ENCODE measurements at places on chromosomes 4 and X.

- DNase-seq = no peak
These were observed 4.6 kb downstream of the RNF175 start for GRCh38 chr4:153755186-153755585.

DNA sequence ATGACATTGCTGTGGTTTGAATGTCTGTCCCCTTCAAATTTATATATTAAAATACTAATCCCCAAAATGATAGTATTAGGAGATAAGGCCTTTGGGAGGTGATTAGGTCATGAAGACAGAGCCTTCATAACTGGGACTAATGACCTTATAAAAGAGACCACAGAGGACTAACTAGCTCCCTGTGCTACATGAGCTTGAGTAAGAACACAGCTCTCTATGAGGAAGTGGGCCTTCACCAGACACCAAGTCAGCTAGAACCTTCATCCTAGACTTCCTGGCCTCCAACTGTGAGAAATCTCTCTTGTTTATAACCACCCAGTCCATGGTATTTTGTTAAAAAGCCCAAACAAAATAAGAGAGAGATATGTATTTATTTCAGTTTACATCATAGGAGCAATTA, 242.2 kb upstream of the CTSO start:
- no peak for DNase-seq

DNA sequence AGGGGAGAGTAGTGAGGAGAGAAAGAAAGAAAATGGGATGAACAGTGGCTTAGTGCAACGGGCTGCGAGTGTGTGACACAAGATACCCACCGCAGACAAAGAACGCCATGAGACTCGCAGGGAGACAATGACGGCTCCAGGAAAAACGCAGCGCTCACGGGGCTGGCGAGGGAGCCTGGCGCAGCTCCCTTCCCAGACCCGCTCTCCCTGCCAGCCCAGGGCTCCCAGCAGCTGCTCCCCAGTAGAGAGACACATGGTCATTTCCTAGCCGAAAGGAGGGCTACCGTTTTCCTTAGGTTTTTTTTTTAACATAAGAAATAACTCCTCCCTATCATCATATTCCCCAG, 149.5 kb downstream of the MAML3 start:
- no peak for DNase-seq

GRCh38 chr4:122909683-122910082, 12.7 kb downstream of the NUDT6 start:
- no peak for DNase-seq

DNA sequence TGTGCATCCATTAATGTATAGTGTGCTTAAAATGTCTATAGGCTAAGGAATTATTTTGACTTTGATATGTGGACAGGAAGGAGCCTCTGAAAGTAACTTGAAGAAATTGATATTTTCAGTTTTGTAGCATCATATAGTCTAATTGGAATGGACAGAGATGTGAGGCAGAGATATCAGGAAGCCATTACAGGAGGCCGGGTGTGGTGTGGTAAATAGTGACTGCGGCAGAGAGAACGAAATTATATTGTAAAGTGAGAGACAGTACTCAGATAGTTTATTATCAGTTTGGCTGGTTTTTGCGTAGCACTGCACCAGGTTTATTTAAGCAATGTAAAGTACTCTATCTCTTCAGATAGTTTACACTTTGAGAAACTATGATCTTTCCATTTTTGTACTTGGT, 98.5 kb downstream of the RAP1GDS1 start:
- no peak for DNase-seq

- no peak for DNase-seq
These were observed 98.0 kb downstream of the ATP11C start for GRCh38 chrX:139834879-139835278.

GRCh38 chr4:108052558-108053120, 63.0 kb downstream of the HADH start:
- DNase-seq = no peak

DNA sequence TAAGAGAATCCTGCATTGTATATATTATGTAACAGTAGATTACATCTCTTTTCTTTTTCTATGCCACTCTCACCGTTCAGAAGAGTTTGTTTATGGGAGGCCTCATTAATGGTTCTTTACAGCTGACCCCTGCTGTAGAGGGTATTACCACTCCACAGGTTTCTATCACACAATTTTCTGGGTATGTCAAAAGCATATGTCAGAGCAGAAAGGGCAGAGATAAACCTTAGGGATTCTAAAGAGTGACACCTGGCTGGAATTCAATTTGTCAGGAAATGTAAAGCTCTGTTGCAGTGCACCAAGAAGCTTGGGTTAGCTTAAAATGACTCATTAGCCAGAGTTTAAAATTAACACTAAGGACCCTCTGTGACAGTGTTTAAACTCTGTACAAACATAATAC, 658.7 kb downstream of the PCDH18 start:
- no peak for DNase-seq

GRCh38 chr4:147134536-147135210, 189.0 kb upstream of the TTC29 start:
- DNase-seq = no peak

GRCh38 chr4:148914301-148914700, 472.1 kb upstream of the NR3C2 start:
- DNase-seq = no peak

- DNase-seq = no peak
These were observed 651.2 kb upstream of the GALNT7 start for GRCh38 chr4:172517391-172517790.

- DNase-seq = no peak
These were observed 108.3 kb upstream of the SLC34A2 start for GRCh38 chr4:25547343-25547742.

GRCh38 chr4:85842540-85842939, 367.6 kb downstream of the ARHGAP24 start:
- no peak for DNase-seq

DNA sequence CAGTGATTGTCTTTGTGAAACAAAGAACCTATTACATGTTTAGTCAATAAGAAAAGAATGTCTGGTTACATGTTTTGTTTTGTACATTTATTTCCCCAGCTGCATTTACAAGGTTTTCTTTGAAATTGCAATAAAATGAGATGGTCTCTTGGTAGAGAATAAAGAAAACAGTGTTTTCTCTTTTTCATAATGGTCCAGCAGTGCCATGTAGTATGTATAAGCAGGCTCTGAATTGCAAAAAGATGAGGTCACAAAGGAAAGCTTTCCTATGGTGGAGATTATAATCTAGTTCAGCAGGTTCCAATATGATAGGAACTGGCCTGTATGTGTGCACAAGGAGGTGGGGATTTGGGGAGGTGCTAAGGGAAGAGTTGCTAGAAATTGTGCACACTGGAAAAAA, 1417.3 kb downstream of the STIM2 start:
- DNase-seq = no peak

DNA sequence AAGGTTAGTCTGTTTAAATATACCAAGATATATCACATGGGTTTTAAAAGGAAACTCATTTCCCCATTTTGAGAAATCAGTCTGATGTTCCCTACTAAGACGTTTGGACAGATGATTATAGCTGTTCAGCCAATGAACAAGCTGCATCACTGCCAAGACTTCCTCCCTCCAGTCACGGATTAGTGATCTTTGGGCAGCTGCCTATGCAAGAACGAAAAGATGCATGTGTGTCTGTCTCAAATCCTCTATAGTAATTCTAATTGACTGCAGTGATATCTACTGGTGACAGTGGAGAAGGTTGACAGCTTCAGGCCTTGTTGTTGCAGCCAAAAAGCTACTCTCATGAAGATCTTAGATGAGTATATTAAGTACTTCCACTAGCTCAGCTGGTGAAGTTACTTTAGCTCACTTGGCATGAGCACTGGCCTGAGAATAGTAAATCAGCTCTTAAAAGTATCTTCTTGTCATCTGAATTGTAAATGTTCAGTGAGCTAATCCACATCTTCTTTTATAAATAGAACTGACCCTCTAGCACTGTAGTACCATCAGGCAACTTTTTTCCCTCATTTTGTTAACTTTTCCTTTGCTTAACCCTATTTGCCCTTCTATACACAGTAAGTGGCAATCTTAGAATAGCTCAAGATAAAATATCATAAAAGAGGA, 134.5 kb upstream of the PCDH10 start:
- no peak for DNase-seq

DNA sequence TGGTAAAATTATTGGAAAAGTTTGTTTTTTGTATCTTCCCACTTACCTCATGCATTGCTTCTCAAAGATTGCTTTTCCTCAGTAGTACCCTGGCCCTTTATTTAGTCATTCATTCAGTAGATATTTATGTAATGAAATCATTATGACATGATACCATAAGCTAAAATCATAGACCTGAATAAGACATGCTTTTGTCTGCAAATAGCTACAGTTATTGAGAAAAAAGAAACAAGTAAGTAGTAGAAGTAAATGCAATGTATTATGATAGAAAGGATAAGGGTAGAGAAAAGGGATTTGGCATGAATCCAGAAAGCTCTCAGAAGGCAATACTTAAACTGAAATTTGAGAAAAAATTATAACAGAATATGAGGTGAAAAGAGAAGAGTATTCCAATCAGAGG, 352.5 kb downstream of the GPM6A start:
- DNase-seq = no peak

DNA sequence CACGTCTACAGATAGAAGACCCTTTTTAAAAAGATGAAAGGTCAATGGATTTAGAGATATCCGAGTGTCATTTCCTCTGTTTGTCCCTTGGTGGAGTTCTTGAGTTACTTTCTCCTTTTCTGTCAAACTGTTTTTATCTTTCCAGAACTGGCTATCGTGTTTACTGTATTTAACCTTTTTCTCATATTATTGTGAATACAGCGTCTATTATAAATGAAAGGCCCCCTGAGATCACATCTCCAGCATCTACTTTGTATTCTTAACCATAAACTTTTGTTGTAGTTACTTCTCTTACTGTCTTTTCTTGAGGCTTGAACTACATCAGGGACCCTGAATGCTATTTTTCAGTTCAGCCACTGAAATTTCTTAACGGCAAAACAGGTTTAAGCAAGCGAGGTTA, 4.0 kb upstream of the PCDH7 start:
- no peak for DNase-seq
